Uterus (tissue), 4 donors: ENCODE measurements at places on chromosomes 12 and 14. TPM values are rescaled to one million over a fixed set of nuclear protein-coding genes. Genes with fewer than 3 reads are reported as not detected.

DNA sequence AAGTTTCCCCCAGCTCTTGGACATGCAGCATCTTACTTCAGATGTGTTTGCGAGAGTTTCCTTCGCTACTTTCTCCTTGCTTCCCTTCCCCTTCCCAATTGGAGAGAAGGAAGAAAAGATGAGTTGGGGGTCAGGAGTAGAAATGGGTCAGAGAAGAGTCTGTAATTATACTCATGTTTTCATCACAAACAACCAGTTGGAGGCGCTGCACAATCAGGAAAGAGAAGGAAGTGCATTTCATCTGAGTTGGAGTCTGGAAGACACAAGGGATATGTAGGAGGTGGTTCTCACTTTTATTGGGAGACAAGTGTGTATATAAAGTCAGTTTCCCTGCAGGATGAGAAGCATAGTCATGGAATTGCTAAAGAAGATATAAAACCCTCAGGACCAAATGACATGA, 31.3 kb upstream of the VSX2 start:
- no peaks in the 10 kb centered on the region for H3K4me1 ChIP-seq
- no peak overlapping the region for H3K4me3 ChIP-seq
- no peak for DNase-seq
- no peaks in the 10 kb centered on the region for H3K27me3 ChIP-seq

- no peak overlapping the region for H3K4me3 ChIP-seq
- H3K27me3 ChIP-seq, result no peaks in the 10 kb centered on the region
- H3K36me3 ChIP-seq, result no peaks in the 10 kb centered on the region
- peak overlapping the region; percentile 86 for H3K27ac ChIP-seq
- peaks cover 16% of the 10 kb centered on the region for H3K4me1 ChIP-seq
Measured at GRCh38 chr14:91904956-91905645, 37.8 kb upstream of the TC2N start.

DNA sequence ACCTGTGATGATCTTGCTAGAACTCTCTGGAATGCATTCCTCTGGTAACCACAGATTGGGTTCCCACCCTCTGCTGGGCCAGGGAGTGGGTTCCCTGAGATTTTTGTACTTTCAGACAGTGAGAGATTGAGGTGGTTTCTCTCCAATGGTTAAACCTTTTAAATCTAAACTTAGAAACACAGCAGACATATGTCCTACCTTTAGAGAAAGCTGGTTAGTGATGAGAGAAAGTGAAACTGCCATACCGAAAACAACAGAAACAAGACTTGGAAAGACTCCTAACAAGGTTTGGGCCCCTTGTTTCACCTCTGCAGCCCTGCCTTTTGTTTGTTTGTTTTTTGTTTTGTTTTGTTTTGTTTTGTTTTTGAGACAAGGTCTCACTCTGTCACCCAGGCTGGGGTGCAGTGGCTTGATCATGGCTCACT, 9.7 kb upstream of the SGPP1 start:
- H3K4me1 ChIP-seq, result no peaks in the 10 kb centered on the region
- DNase-seq, result no peak
- H3K27me3 ChIP-seq, result no peaks in the 10 kb centered on the region
- H3K36me3 ChIP-seq, result no peaks in the 10 kb centered on the region
- no peak overlapping the region for H3K4me3 ChIP-seq

GRCh38 chr14:89504602-89505313, 87.7 kb upstream of the FOXN3 start:
- no peak for DNase-seq
- no peak overlapping the region for H3K4me3 ChIP-seq
- H3K27me3 ChIP-seq, result no peaks in the 10 kb centered on the region

- no peak overlapping the region for H3K27ac ChIP-seq
- H3K27me3 ChIP-seq, result no peaks in the 10 kb centered on the region
- DNase-seq, result no peak
- no peaks in the 10 kb centered on the region for H3K4me1 ChIP-seq
- no peaks in the 10 kb centered on the region for H3K36me3 ChIP-seq
- H3K4me3 ChIP-seq, result no peak overlapping the region
Measured at GRCh38 chr12:34033628-34034296, 11.5 kb downstream of the ALG10 start.

- H3K27me3 ChIP-seq, result no peaks in the 10 kb centered on the region
- H3K36me3 ChIP-seq, result no peaks in the 10 kb centered on the region
- DNase-seq, result no peak
- H3K4me3 ChIP-seq, result no peak overlapping the region
- no peak overlapping the region for H3K27ac ChIP-seq
- H3K4me1 ChIP-seq, result no peaks in the 10 kb centered on the region
Measured at GRCh38 chr14:104554608-104555429, 24.7 kb upstream of the C14orf180 start.

GRCh38 chr12:108102363-108102762, 26.7 kb upstream of the WSCD2 start:
- DNase-seq, result no peak
- H3K27ac ChIP-seq, result no peak overlapping the region
- no peak overlapping the region for H3K4me3 ChIP-seq
- no peaks in the 10 kb centered on the region for H3K27me3 ChIP-seq

DNA sequence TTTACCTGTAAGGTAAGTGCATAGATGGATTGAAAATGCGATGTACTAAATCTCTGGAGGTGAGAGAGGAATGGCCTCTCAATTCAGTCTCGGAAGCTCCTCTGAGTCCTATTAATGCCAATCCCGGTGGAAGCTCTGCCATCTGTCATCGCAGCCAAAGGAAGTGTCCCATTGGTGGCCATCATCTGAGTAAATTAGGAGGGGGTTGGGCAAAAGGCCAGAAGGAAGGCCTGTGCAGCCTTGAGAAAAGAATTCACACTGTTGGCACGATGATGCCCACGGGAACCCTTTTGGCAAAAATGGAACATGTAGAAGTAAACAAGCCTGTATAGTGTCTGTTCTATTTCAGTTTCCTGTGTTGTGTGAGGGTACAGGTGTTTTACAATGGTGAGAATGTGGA, 494.8 kb downstream of the NELL2 start:
- no peak overlapping the region for H3K4me3 ChIP-seq
- no peaks in the 10 kb centered on the region for H3K27me3 ChIP-seq
- no peak for DNase-seq
- H3K27ac ChIP-seq, result no peak overlapping the region

DNA sequence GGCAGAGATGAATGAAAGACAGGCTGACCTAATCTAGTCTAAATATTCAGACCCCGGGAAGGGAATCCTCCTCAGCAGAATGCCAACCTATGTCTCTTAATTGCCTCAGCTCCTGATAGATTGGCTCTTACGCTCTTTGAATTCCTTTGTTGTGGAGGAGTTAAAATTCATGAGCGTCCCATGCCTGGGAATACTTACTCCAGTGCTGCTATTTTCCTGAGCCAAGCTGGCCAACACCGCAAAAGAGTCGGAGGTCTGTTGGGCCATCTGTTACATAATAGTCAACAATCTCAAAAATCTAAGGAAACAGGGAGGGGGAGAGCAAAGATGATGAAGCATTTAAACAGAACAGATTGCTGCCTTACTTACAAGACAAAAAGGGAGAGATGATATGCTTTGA, 182.8 kb downstream of the ASCL1 start:
- DNase-seq, result no peak
- H3K4me3 ChIP-seq, result no peak overlapping the region
- no peaks in the 10 kb centered on the region for H3K36me3 ChIP-seq
- no peak overlapping the region for H3K27ac ChIP-seq
- no peaks in the 10 kb centered on the region for H3K27me3 ChIP-seq

GRCh38 chr12:42385326-42385841, 59.4 kb downstream of the PPHLN1 start:
- no peaks in the 10 kb centered on the region for H3K36me3 ChIP-seq
- H3K4me1 ChIP-seq, result no peaks in the 10 kb centered on the region
- H3K4me3 ChIP-seq, result no peak overlapping the region
- no peak overlapping the region for H3K27ac ChIP-seq

- H3K27ac ChIP-seq, result no peak overlapping the region
- H3K4me1 ChIP-seq, result no peaks in the 10 kb centered on the region
- no peak for DNase-seq
- no peaks in the 10 kb centered on the region for H3K36me3 ChIP-seq
- H3K27me3 ChIP-seq, result no peaks in the 10 kb centered on the region
- no peak overlapping the region for H3K4me3 ChIP-seq
Measured at GRCh38 chr12:131965073-131965472, 15.3 kb downstream of the EP400 start.

- H3K27me3 ChIP-seq, result no peaks in the 10 kb centered on the region
- H3K36me3 ChIP-seq, result no peaks in the 10 kb centered on the region
- peaks cover 6% of the 10 kb centered on the region for H3K4me1 ChIP-seq
- no peak for DNase-seq
- peak overlapping the region; percentile 50 for H3K4me3 ChIP-seq
- peak overlapping the region; percentile 88 for H3K27ac ChIP-seq
Measured at GRCh38 chr12:50220363-50220995, 53.3 kb upstream of the CERS5 start.

DNA sequence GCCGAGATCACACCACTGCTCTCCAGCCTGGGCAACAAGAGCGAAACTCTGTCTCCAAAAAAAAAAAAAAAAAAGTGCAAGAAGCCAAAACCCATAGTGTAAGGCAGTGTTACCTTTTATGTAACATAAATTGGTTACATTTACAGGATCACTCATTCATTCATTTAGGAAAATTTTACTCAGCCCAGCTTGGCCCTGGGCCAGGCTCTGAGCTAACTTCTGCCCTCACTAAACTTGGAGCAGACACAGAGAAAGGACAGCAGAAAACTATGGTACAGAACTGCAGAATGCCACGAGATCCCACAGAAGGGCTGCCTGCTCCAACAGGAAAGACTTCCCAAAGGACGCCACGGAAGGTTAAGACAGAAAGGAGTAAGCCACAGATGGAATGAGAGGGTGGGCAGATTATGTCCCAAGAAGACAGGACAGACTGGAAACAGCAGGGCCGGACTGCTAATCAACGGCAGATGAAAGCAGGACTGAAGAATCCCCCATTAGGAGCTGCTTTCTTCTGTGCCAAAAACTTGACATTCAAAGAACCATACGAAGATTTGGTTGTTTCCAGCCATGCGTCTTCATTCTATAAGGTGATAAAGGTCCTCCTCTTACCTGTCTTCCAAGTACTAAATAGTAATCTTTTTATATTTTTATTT, 18.9 kb downstream of the PPP1R13B start:
- H3K4me1 ChIP-seq, result no peaks in the 10 kb centered on the region
- no peak overlapping the region for H3K4me3 ChIP-seq
- no peak overlapping the region for H3K27ac ChIP-seq
- no peaks in the 10 kb centered on the region for H3K36me3 ChIP-seq

GRCh38 chr14:75469164-75469563, 41.3 kb downstream of the JDP2 start:
- H3K36me3 ChIP-seq, result no peaks in the 10 kb centered on the region
- H3K27ac ChIP-seq, result no peak overlapping the region
- no peaks in the 10 kb centered on the region for H3K27me3 ChIP-seq
- H3K4me1 ChIP-seq, result no peaks in the 10 kb centered on the region

DNA sequence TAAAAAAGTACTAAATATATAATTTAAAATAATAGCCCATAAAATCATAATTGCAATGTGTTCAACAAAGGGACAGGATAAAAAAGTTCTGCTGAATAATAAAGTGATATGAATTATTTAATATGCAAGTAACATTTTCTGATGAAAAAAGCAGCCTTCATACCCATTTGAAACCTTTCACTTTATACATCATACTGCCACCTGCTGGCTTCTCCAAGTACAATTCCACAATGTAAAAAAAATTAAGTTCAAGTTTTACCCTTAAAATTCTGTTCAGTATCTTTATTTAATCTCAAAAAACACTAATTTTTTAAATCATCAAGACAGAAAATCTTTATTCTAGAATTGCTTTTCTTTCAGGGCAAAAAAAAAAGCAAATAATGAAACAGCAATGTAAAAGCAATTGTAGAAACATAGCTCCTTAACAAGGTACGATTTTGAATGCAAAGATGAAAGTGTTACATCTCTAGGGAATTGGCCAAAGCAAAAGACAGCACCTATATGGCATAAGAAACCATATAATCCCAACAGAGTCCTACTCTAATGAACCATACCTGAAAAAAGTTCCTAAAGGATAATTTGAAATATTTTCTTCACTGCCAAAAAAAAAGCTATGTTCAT, 15.0 kb downstream of the MDM1 start:
- peak; percentile 46 for DNase-seq
- no peak overlapping the region for H3K4me3 ChIP-seq
- H3K4me1 ChIP-seq, result peaks cover 6% of the 10 kb centered on the region
- peak overlapping the region; percentile 23 for H3K27ac ChIP-seq
- H3K36me3 ChIP-seq, result no peaks in the 10 kb centered on the region

GRCh38 chr14:70794294-70794693, 15.0 kb downstream of the MAP3K9 start:
- H3K36me3 ChIP-seq, result no peaks in the 10 kb centered on the region
- H3K27me3 ChIP-seq, result no peaks in the 10 kb centered on the region
- no peaks in the 10 kb centered on the region for H3K4me1 ChIP-seq

DNA sequence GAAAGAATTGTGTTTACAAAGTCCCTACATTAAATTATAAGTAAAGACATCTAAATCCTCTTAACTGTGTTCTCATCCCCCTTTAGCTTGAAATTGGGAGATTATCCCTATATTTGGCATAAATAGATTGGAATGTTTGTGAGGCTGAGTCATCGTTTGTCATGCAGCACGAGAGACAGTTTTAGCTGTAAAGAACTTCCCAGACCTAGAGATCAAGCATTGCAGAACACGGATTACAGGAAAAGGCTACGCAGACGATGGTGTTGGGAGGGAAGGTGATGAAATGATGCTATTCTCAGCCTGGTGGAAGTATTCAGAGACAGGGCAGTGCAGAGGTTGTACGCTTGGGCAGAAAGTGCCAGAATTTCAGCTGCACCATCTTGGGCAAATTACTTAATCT, 93.8 kb downstream of the PTPRB start:
- no peak overlapping the region for H3K4me3 ChIP-seq
- H3K27me3 ChIP-seq, result no peaks in the 10 kb centered on the region
- no peaks in the 10 kb centered on the region for H3K36me3 ChIP-seq

Gene GDF3
- not detected for total RNA-seq

Gene TAS2R7
- total RNA-seq, result not detected

Gene FGF23
- total RNA-seq, result not detected

Gene VCPKMT
- 9.7 TPM for total RNA-seq

Gene CCDC38
- total RNA-seq, result 0.49 TPM
